Stimulated activated CD4-positive, alpha-beta T cell treated with anti-CD3 and anti-CD28 coated beads, Interleukin-12 subunit alpha, Interleukin-12 subunit beta, amount 100 ng/mL, for 48 hours (primary cell): ENCODE measurements at places on chromosomes 1 and 21.

GRCh38 chr1:239434181-239434580, 47.8 kb downstream of the CHRM3 start:
- DNase-seq = no peak

DNA sequence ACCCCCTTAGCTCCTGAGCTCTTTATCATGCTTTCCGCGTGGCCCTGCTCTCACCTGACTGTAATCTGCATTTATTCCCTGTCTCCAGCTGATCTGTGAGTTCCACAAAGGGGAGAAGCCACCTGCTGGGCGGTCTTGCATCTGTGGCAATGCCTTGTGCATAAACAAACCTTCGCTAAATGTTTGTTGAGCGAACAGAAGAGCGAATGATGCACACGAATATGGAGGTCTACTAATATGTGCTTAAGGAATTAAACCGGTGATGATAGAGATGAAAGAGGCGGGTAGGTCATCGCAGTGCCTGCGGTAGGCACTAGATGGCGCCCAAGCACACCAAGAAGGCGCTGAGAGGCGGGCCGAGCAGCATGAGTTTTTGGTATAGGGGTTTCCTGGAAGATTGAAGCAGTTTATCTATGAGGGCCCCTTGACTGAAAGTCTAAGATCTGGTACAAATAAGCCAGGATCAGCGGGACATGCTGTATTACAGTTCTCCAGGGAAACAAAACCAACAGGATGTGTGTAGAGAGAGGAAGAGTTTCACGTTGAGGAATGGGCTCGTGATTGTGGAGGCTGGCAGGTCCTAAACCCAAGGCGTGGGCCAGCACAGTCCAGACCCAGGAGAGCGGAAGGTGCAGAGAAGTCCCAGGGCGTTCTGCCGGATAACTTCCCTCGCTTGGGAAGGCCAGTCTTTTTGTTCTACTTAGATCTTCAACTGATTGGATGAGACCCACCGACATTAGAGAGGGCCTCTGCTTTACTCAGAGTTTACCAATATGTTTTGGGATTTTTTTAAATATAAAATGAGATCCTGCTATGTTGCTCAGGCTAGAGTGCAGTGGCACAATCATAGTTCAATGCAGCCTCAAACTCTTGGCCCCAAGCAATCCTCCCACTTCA, 34.7 kb downstream of the TOMM20 start:
- DNase-seq = peak; percentile 70

DNA sequence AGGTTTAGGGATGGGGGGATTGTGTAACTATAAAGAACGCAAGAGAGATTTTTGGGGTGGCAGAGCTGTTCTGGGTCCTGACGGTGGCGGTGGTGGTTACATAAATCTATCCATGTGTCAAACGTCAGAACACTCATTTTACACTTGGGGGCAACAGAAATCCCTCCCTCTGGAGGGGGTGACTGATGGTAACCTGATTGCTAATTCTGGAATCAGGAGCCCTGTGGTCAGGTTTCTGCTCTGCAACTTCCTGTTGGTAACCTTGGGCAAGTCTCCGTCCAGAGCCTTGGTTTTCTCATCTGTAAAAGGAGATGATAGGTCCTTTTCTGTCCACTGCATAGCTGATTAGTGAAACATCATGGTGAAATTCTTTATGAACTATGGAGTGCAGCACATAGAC, 40.9 kb downstream of the ALPL start:
- no peak for DNase-seq

DNA sequence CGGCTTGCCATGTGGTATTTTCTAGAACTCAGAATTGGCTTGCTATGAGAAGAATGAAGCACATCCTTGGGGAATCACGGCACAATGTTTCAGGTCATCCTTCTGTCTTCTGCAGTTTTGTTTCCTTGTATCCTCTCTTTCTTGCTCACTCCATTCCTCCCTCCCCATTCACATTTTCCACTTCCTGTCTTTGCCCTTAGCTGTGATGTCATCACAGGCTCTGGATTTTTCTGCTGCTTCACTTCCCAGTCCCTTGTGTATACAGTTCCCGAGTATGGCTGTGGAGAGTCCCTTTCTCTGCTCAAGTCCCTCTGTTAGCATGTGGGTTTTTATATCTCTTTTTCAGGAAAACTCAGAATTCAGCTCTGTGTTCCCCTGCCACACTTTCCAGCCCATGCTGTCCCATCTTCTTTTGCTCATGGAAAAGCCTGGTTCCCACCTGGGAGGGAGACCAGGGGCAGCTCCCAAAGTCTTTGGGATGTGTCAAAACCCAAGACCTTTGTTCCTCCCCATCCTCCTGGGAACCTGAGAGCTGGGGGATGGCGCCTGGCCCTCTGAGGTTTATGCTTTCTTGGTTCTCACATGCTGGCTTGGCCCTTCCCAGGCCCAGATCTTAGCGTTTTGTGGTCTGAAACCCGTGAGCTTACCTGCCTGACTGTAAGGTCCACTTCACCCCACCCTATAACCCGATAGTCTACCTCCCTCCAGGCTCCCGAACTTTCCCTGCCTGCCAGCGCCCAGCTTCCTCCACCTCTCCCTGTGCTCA, 4.8 kb upstream of the RGS16 start:
- DNase-seq = no peak

DNA sequence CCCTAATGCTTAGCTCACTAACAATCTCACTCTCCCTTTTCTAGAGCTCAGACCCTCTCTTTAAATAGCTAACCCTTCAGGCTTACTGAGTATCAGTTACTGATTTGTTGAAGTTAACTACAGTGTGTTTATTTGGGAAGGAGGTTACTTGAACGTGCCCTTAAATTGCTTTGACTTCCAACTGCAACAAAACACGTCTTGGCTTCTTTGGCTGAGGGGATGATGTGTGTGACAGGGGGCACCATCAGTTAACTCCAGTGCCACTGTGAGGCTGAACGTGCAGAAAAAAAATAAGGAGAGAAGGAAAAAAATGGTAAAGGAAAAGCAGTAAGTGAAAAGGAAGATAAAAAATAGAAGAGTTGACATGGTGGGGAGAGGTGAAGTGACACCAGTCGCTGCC, 75.1 kb upstream of the NRIP1 start:
- DNase-seq = no peak

- DNase-seq = no peak
Measured at GRCh38 chr1:39727932-39728317, 10.8 kb upstream of the PPIE start.

GRCh38 chr1:118963456-118964430, 24.4 kb downstream of the TBX15 start:
- no peak for DNase-seq
